ENCODE measurements at places on chromosomes 12 and 14. TPM values are rescaled to one million over a fixed set of nuclear protein-coding genes. Genes with fewer than 3 reads are reported as not detected.

GRCh38 chr12:62701492-62701891 lies 233.5 kb downstream of the PPM1H start:
- H3K27me3 ChIP-seq, result no peaks in the 10 kb centered on the region
- no peak overlapping the region for H3K27ac ChIP-seq
- no peaks in the 10 kb centered on the region for H3K36me3 ChIP-seq
- H3K4me3 ChIP-seq, result no peak overlapping the region

- H3K4me3 ChIP-seq, result no peak overlapping the region
- DNase-seq, result no peak
- H3K27me3 ChIP-seq, result no peaks in the 10 kb centered on the region
- H3K4me1 ChIP-seq, result no peaks in the 10 kb centered on the region
- H3K36me3 ChIP-seq, result no peaks in the 10 kb centered on the region
Observed at GRCh38 chr12:21718944-21719650, 55.4 kb downstream of the KCNJ8 start.

DNA sequence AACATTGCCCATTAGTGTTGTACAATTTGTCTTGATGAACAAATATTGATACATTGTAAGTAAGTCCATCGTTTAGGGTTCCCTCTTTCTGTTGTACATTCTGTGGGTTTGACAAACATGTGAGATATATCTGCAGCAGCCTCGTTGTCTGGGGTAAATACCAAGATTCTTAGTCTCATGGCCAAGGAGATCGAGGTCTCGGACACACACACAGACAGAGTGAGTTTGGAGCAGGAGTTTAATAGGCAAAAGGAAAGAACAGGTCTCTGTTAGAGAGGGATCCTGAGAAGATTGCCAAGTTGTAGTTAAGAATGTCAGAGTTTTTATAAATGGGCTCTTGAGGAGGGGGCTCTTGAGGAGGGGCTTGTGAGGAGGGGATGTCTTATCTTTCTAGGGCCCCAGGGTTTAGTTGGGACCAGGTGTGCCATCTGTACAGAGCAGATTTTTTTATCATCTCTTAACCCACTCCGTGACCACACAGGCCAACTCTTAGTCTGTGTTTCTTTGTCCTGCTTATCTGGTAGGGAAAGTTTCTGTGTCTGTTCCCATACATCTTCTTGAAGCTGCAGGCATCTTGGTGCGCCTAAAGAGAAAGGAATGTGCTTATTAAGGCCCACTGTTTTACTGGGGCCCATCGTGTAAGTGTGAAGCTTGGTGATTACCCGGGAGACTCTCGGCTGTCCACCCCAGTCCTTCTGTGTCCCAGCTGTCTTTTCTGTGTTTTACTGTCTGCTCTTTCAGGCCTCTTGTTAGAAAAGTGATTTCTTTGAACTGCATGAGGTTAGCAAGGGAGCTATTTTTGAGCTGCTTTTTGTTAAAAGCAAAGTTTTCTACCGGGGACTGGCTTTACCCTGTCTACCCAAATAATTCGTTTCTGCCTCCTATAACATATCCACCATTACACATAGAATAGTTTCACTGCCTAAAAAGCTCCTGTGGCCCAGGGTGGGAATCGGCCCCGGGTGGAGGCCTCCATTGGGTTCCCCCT lies 22.4 kb upstream of the CLEC2D start:
- peaks cover 41% of the 10 kb centered on the region for H3K4me1 ChIP-seq
- peak overlapping the region; percentile 87 for H3K27ac ChIP-seq
- no peak for DNase-seq
- peak overlapping the region; percentile 56 for H3K4me3 ChIP-seq
- H3K36me3 ChIP-seq, result no peaks in the 10 kb centered on the region

GRCh38 chr14:102262929-102263462 lies 42.0 kb downstream of the MOK start:
- H3K27me3 ChIP-seq, result no peaks in the 10 kb centered on the region
- no peak for DNase-seq
- H3K36me3 ChIP-seq, result no peaks in the 10 kb centered on the region
- H3K4me3 ChIP-seq, result no peak overlapping the region
- H3K4me1 ChIP-seq, result no peaks in the 10 kb centered on the region

- H3K27me3 ChIP-seq, result no peaks in the 10 kb centered on the region
- no peaks in the 10 kb centered on the region for H3K36me3 ChIP-seq
- no peaks in the 10 kb centered on the region for H3K4me1 ChIP-seq
- H3K4me3 ChIP-seq, result no peak overlapping the region
- DNase-seq, result no peak
Observed at GRCh38 chr12:115075552-115076170, 391.7 kb upstream of the TBX3 start.

DNA sequence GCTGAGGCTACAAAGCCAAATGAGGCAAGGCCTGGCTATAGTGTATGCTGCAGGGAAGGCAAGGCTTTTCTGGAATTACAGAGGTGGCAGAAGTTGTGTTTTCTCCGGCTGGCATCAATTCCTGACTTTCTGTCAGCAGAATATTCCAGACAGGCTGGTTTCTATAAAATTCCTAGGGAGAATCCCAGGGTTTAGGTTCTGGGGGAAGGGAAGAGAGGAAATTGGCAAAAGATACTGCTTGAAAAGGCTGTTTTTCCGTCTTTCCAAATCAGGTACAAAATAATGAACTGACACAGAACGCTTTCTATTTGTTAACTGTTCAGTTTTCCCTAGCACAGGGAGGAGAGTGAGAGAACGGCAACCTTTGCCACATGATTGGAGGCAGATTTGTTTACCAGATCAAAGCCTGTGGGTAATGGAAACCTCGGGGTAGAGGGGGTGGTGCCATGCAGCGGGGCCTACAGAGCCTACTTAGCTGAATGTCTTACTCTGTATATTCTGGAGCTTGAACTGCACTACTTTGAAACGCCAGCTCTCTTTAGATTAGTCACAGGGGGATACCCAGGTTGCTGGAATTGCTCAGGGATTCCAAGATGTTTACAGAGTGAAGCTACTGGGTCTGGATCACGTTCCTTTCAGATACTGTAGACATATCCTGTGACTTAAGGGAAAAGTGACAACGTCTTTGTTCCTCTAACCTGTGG lies 65.8 kb upstream of the DACT1 start:
- H3K36me3 ChIP-seq, result no peaks in the 10 kb centered on the region
- no peak overlapping the region for H3K27ac ChIP-seq
- no peak for DNase-seq

GRCh38 chr14:68714991-68715924 lies 77.6 kb downstream of the ZFP36L1 start:
- H3K36me3 ChIP-seq, result no peaks in the 10 kb centered on the region
- H3K4me1 ChIP-seq, result no peaks in the 10 kb centered on the region
- H3K4me3 ChIP-seq, result no peak overlapping the region
- no peaks in the 10 kb centered on the region for H3K27me3 ChIP-seq
- no peak overlapping the region for H3K27ac ChIP-seq

- no peak overlapping the region for H3K4me3 ChIP-seq
- no peaks in the 10 kb centered on the region for H3K27me3 ChIP-seq
- no peak overlapping the region for H3K27ac ChIP-seq
- H3K4me1 ChIP-seq, result peaks cover 11% of the 10 kb centered on the region
- DNase-seq, result no peak
Observed at GRCh38 chr14:89565607-89566006, 148.6 kb upstream of the FOXN3 start.

GRCh38 chr14:71554323-71554722 lies 377.9 kb upstream of the RGS6 start:
- H3K4me3 ChIP-seq, result no peak overlapping the region
- H3K27me3 ChIP-seq, result no peaks in the 10 kb centered on the region
- peaks cover 15% of the 10 kb centered on the region for H3K4me1 ChIP-seq
- peak overlapping the region; percentile 77 for H3K27ac ChIP-seq
- H3K36me3 ChIP-seq, result no peaks in the 10 kb centered on the region

- H3K27ac ChIP-seq, result no peak overlapping the region
- DNase-seq, result no peak
- no peaks in the 10 kb centered on the region for H3K36me3 ChIP-seq
- H3K27me3 ChIP-seq, result no peaks in the 10 kb centered on the region
- H3K4me1 ChIP-seq, result no peaks in the 10 kb centered on the region
- H3K4me3 ChIP-seq, result no peak overlapping the region
Observed at GRCh38 chr14:54000341-54000811, 43.8 kb upstream of the BMP4 start.

GRCh38 chr14:85599939-85600338 lies 70.0 kb downstream of the FLRT2 start:
- H3K27me3 ChIP-seq, result no peaks in the 10 kb centered on the region
- no peak overlapping the region for H3K27ac ChIP-seq
- no peak overlapping the region for H3K4me3 ChIP-seq

- H3K36me3 ChIP-seq, result no peaks in the 10 kb centered on the region
- no peak for DNase-seq
- no peaks in the 10 kb centered on the region for H3K4me1 ChIP-seq
- H3K27me3 ChIP-seq, result no peaks in the 10 kb centered on the region
Observed at GRCh38 chr12:49255857-49256637, 8.8 kb upstream of the TUBA1C start.

DNA sequence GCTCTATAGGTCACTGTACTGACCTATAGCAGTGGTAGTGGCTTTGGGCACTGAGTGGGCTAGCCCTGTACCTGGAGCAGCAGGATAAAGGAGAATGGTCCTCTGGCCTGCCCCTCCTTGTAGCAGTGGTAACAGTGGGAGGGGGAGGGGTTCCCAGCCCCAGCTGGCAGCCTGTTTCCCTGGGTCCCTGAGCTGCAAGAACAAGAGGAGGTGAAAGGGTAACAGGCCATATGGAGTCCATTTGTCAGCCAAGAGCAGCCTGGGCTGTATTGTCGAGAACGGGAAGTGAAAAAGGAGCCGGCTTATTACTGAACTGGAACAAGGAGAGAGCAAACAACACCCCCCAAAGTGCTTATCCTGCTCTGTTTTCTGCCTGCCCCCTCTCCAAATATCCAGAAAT lies 73.8 kb upstream of the SRSF5 start:
- no peaks in the 10 kb centered on the region for H3K36me3 ChIP-seq

DNA sequence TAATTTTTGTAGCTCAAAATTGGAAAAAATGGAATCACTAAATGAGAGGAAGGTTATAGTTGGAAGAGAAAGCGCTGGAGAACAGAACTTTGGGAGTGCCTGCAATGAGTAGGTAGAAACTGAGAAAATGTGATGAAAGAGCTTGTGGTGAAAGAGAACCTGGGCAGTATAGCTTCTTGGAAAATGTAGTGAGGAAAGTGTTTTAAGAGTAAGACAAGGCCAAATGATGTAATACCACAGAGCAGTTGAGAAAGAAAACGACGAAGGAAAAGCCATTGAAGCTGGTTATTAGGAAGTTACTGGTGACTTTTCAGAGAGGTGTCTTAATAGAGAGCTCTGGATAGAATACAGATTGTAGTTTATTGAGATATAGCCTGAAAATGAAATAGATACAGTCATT lies 255.3 kb downstream of the AEBP2 start:
- DNase-seq, result no peak
- H3K27me3 ChIP-seq, result no peaks in the 10 kb centered on the region
- no peaks in the 10 kb centered on the region for H3K4me1 ChIP-seq
- no peak overlapping the region for H3K27ac ChIP-seq
- H3K36me3 ChIP-seq, result no peaks in the 10 kb centered on the region
- H3K4me3 ChIP-seq, result no peak overlapping the region

DNA sequence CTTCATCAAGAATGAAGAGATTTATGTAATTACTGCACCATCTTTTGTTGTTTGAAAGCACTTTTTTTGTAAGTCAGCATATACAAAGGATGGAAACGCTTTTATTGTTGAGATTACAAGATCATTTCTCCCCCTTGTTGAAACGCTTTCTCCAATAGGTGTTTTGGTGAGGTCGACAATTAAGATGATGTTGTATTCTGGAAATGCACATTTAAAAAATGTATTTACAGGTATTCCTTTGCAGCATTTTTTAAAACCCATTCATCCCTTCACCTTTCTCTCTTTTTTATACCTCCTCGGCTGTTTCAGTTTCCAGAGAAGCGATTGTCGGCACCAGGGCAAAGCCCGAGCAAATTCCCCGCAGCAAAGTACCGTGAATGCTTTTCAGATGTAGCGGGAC lies 499.9 kb downstream of the VRK1 start:
- DNase-seq, result no peak
- no peak overlapping the region for H3K4me3 ChIP-seq
- H3K27me3 ChIP-seq, result no peaks in the 10 kb centered on the region
- H3K4me1 ChIP-seq, result no peaks in the 10 kb centered on the region
- H3K27ac ChIP-seq, result no peak overlapping the region

GRCh38 chr12:4047421-4047820 lies 174.2 kb upstream of the PARP11 start:
- H3K4me1 ChIP-seq, result no peaks in the 10 kb centered on the region
- no peaks in the 10 kb centered on the region for H3K36me3 ChIP-seq
- no peaks in the 10 kb centered on the region for H3K27me3 ChIP-seq
- no peak for DNase-seq
- H3K27ac ChIP-seq, result no peak overlapping the region

The TM7SF3 gene
- total RNA-seq, result 53.5 TPM

The GYS2 gene
- total RNA-seq, result not detected

The STON2 gene
- 26.8 TPM for total RNA-seq

The ATL1 gene
- total RNA-seq, result 7.9 TPM

The JDP2 gene
- 135 TPM for total RNA-seq

The AICDA gene
- total RNA-seq, result not detected

The POTEM gene
- not detected for total RNA-seq
